ENCODE measurements at places on chromosomes 11 and 22. TPM values are rescaled to one million over a fixed set of nuclear protein-coding genes. Genes with fewer than 3 reads are reported as not detected.

The BLID gene
- not detected for total RNA-seq

The OR51I1 gene
- not detected for total RNA-seq

The A4GALT gene
- total RNA-seq: not detected

The RFPL2 gene
- not detected for total RNA-seq

The ZNHIT2 gene
- total RNA-seq: 11.1 TPM
